Activated naive CD4-positive, alpha-beta T cell (primary cell): ENCODE measurements at places on chromosomes 3 and 15.
A peak's percentile ranks its signal among the peaks of the same experiment; 100 is the strongest.

GRCh38 chr3:25000971-25001591, 427.0 kb upstream of the RARB start:
- DNase-seq = no peak

- DNase-seq = no peak
Observed at GRCh38 chr3:143827425-143827824, 20.8 kb downstream of the SLC9A9 start.

- DNase-seq = no peak
Observed at GRCh38 chr15:47728426-47728825, 11.1 kb downstream of the SEMA6D start.

- DNase-seq = no peak
Observed at GRCh38 chr15:76533995-76534394, 197.4 kb downstream of the ISL2 start.

- no peak for DNase-seq
Observed at GRCh38 chr15:68958597-68958996, 28.3 kb downstream of the SPESP1 start.

- no peak for DNase-seq
Observed at GRCh38 chr3:152591515-152591914, 243.4 kb upstream of the P2RY1 start.

DNA sequence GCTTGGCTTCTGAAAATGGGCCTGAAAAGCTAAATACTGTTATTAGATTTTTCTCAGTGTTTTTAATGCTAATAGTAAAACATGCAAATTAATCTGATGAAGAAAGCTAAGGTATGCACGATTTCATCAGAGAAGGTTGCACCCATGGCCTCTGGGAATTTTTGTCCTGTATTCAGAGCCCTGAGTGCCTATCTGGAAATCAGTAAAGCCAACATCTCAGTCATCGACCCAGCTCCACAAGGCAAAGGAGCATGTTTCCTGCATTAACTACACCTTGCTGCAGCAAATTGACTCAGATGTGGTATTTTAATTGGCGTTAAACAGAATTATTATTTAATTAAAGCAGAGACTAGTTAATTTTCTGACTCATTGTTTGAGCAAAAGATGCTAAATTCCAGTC, 49.0 kb upstream of the TP63 start:
- no peak for DNase-seq

DNA sequence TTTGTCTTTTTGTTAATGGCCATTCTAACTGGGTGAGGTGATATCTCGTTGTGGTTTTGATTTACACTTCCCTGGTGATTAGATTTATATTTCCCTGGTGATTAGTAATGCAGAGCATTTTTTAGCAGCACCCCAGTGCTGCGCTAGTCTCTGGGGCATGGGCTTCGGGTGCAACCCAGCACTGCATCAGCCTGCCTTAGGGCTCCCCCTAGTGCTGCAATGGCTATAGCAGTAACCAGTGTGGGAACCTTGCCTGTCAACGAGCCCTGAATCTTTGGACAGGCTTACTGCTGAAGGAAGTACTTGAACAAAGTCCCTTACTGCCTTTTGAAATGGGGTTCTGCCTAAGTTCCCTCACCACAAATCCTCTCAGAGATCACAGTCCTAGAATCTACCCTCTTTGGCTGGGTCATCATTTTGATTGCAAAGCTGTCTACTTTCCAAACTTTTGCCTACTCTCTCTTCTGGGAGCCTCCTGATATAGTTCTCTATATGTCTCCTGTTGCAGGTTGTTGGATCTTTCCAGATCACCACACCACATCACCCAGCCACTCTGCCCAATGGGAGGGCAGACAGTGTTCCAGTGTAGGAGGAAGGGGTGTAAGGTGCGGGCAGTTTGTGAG, 79.2 kb upstream of the CCNL1 start:
- peak; percentile 34 for DNase-seq

- DNase-seq = no peak
Observed at GRCh38 chr3:126848991-126849390, 133.9 kb upstream of the PLXNA1 start.

DNA sequence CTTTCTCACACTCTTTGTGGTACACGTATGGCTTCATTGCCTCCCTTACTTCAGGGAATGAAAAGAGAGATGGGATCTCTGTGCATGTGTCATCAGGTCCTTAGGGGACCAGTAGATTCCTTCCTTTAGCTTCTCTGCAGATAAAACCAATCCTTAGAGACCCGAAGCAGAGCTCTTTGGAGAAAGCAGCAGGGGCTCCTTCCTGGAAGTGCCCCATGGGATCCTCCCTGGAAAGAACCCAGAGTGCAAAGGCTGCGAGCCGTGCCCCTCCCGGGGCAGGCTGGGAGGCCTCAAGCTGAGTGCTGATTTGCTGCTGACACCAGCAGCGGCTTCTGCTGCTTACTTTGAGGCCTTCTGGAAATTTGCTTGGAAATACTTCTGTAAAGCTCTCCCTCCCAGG, 328.6 kb upstream of the RGMA start:
- no peak for DNase-seq
